Breast epithelium (tissue), 4 donors: ENCODE measurements at places on chromosomes 4 and X. TPM values are rescaled to one million over a fixed set of nuclear protein-coding genes. Genes with fewer than 3 reads are reported as not detected.

DNA sequence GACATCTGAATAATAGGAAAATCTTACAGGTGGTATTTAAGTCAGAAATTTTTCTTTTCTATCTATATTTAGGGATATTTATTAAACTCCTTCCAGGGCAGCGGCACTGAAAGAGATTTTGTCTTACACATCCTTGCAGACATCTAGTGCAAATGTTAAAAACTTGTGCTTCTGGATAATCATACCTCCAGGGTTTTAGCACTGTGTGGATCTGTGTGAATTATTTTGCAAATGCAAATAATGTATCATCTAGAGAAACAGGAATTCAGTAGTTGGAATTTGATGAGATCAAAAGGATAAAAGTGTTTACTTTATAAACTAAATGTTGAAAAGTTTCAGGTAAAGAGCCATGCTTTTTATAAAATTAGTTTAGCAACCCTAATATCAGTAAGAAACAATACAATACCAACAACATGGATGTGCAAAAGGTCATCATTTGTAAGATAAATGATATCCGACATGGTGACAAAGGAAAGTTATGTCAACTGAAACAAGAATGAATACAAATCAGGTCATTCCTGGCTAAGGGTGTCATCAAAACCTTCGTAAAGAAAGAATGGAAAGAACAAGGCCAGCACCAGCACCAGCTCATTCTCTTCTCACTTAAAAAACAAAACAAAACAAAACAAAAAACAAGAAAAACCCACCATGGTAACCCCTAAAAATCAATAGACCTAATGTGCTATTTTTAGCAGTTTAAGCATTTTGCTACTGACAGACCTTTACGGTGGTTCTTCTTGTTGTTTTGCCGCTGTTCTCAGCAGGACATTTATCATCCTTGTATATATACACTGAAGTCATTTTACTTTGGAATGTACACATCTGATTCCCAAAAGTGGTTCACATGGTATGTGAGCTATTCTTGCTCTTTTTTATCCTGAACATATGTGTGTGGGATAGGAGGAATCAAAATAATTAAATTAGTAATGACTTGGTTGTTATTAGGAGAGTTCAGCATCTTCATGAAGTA is 219.7 kb upstream of the NDST3 start:
- no peak overlapping the region for H3K27ac ChIP-seq
- H3K27me3 ChIP-seq: no peaks in the 10 kb centered on the region
- no peak overlapping the region for H3K4me3 ChIP-seq

GRCh38 chr4:36128689-36129088 is 115.6 kb downstream of the ARAP2 start:
- no peaks in the 10 kb centered on the region for H3K36me3 ChIP-seq
- H3K27me3 ChIP-seq: no peaks in the 10 kb centered on the region
- no peak overlapping the region for H3K27ac ChIP-seq
- DNase-seq: no peak

Gene FAM114A1
- total RNA-seq: 74.6 TPM

Gene RAB39B
- 1.3 TPM for total RNA-seq
